Occipital lobe (tissue), 3 donors: ENCODE measurements at places on chromosomes 1 and 21. TPM values are rescaled to one million over a fixed set of nuclear protein-coding genes. Genes with fewer than 3 reads are reported as not detected.

GRCh38 chr1:109218516-109218915 is 4.8 kb downstream of the SARS1 start:
- DNase-seq = no peak

Gene VANGL2
- 12.5 TPM for total RNA-seq

Gene GIPC2
- 0.47 TPM for total RNA-seq

Gene GSTM4
- 4.7 TPM for total RNA-seq
